Neural progenitor cell (in vitro differentiated cells): ENCODE measurements at places on chromosomes 6 and 20. TPM values are rescaled to one million over a fixed set of nuclear protein-coding genes. Genes with fewer than 3 reads are reported as not detected.

Gene FARS2
- 9.9 and 10.8 TPM in 2 replicates for total RNA-seq

Gene ULBP2
- not detected in 2 replicates for total RNA-seq

Gene CALHM5
- total RNA-seq: 0.07 and 0.09 TPM in 2 replicates

Gene C6orf58
- total RNA-seq: not detected in 2 replicates

Gene DYNLT2
- total RNA-seq: 3.3 and 4.7 TPM in 2 replicates

Gene LY6G6D
- total RNA-seq: 0.90 TPM in 1 of 2 replicates, not detected in the other

Gene BCAS1
- not detected in 2 replicates for total RNA-seq

Gene NTSR1
- 0.12 and 0.26 TPM in 2 replicates for total RNA-seq

Gene TINAG
- not detected in 2 replicates for total RNA-seq

- H3K36me3 ChIP-seq: no peaks in the 10 kb centered on the region
- DNase-seq: peak; percentile 74
- peaks cover 34% of the 10 kb centered on the region for H3K4me1 ChIP-seq
- no peaks in the 10 kb centered on the region for H3K27me3 ChIP-seq
- H3K4me3 ChIP-seq: peak overlapping the region; percentile 70
Observed at GRCh38 chr6:26272171-26272637, 92.8 kb upstream of the BTN3A2 start.

DNA sequence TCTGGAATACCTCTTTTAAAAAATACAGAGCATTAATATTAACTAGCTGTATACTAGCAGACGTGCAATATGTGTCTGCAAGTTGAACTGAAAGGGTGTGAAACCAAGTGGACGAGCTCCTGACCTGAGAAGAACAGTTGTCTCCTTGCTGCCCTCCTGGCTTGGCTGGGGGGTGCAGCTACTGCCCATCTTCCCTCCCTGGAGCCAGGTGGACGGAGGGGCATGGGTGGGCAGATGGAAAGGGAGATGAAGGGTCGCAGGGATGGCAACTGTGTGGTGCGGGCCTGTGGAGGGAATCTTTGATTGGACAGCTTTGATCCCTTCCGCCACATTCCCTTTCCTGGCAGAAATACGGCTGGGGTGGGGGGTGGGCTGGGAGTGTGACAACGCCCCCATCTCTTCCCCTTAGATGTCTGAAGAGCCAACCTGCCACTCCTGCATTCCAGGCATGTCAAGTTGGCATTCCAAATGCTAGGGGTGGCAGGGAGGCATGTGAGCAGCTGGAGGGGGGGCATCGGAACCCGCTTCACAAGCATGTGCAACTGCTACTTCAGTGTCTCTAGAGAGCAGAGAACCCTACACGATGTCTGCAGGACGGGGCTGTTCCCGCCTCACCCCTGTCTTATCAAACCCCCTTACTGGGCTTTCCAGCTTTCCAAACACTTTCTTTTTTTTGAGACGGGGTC lies 37.3 kb downstream of the SRSF3 start:
- no peaks in the 10 kb centered on the region for H3K27me3 ChIP-seq
- H3K36me3 ChIP-seq: no peaks in the 10 kb centered on the region
- H3K4me1 ChIP-seq: no peaks in the 10 kb centered on the region
- DNase-seq: no peak

- no peak overlapping the region for H3K27ac ChIP-seq
- H3K4me3 ChIP-seq: no peak overlapping the region
- H3K27me3 ChIP-seq: no peaks in the 10 kb centered on the region
- no peaks in the 10 kb centered on the region for H3K4me1 ChIP-seq
Observed at GRCh38 chr6:96465321-96465903, 56.2 kb upstream of the UFL1 start.

- no peaks in the 10 kb centered on the region for H3K27me3 ChIP-seq
- no peak overlapping the region for H3K27ac ChIP-seq
- no peak for DNase-seq
- no peak overlapping the region for H3K4me3 ChIP-seq
Observed at GRCh38 chr6:36350082-36350481, 13.4 kb upstream of the BNIP5 start.

- no peaks in the 10 kb centered on the region for H3K27me3 ChIP-seq
- no peaks in the 10 kb centered on the region for H3K36me3 ChIP-seq
- no peak overlapping the region for H3K27ac ChIP-seq
- no peaks in the 10 kb centered on the region for H3K4me1 ChIP-seq
- no peak overlapping the region for H3K4me3 ChIP-seq
- no peak for DNase-seq
Observed at GRCh38 chr20:18431206-18431605, 35.6 kb downstream of the DZANK1 start.

- no peak overlapping the region for H3K27ac ChIP-seq
- no peak overlapping the region for H3K4me3 ChIP-seq
- peaks cover 12% of the 10 kb centered on the region for H3K27me3 ChIP-seq
- peaks cover 28% of the 10 kb centered on the region for H3K4me1 ChIP-seq
- no peaks in the 10 kb centered on the region for H3K36me3 ChIP-seq
Observed at GRCh38 chr6:169933839-169934698, 182.6 kb downstream of the ERMARD start.

- no peak overlapping the region for H3K4me3 ChIP-seq
- H3K36me3 ChIP-seq: no peaks in the 10 kb centered on the region
- no peak overlapping the region for H3K27ac ChIP-seq
- peaks cover 7% of the 10 kb centered on the region for H3K4me1 ChIP-seq
Observed at GRCh38 chr6:21001736-21002135, 467.5 kb downstream of the CDKAL1 start.

- H3K4me3 ChIP-seq: no peak overlapping the region
- H3K27ac ChIP-seq: no peak overlapping the region
- H3K4me1 ChIP-seq: peaks cover 6% of the 10 kb centered on the region
- H3K27me3 ChIP-seq: no peaks in the 10 kb centered on the region
- peaks cover 7% of the 10 kb centered on the region for H3K36me3 ChIP-seq
- no peak for DNase-seq
Observed at GRCh38 chr6:158262082-158262481, 50.2 kb upstream of the TULP4 start.

GRCh38 chr6:34386316-34387137 lies 5.9 kb downstream of the NUDT3 start:
- H3K4me1 ChIP-seq: peaks cover 32% of the 10 kb centered on the region
- peak overlapping the region; percentile 22 for H3K27ac ChIP-seq
- no peaks in the 10 kb centered on the region for H3K36me3 ChIP-seq
- no peaks in the 10 kb centered on the region for H3K27me3 ChIP-seq
- no peak overlapping the region for H3K4me3 ChIP-seq

GRCh38 chr20:10428008-10428407 lies 6.0 kb downstream of the MKKS start:
- H3K36me3 ChIP-seq: no peaks in the 10 kb centered on the region
- H3K4me3 ChIP-seq: no peak overlapping the region
- H3K27ac ChIP-seq: no peak overlapping the region
- H3K4me1 ChIP-seq: peaks cover 26% of the 10 kb centered on the region
- DNase-seq: no peak

DNA sequence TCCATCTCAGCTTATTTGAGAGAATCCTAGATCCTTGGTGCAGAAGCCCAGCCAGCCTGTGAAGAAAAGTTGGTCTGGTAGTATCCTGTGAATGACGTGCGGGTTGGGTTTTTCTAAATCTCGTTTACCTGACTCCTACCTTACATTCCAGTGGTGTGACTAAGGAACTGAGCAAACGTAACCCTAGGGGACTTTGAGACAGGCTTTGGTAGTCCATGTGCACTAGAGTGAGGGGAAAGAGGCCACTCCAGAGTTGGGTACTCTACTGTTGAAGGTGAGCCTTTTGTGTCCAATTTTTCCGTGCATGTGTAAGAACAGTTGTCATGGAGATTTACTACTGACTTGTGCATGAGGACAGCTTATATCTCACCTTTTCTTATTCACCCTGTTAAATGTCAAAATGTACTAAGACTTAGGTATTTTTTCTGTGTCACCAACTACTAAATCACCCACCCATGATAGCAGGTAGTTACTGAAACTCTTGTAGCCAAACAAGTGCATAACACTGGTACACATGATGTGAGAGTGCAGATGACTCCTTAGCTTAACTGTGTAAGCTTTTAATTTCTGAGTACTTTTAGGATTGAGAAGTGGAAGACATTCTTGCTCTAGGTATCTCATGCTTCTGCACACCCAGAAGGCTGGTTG lies 26.3 kb upstream of the PLCG1 start:
- no peaks in the 10 kb centered on the region for H3K4me1 ChIP-seq
- peaks cover 34% of the 10 kb centered on the region for H3K36me3 ChIP-seq
- DNase-seq: no peak
- H3K27ac ChIP-seq: no peak overlapping the region
- no peak overlapping the region for H3K4me3 ChIP-seq

DNA sequence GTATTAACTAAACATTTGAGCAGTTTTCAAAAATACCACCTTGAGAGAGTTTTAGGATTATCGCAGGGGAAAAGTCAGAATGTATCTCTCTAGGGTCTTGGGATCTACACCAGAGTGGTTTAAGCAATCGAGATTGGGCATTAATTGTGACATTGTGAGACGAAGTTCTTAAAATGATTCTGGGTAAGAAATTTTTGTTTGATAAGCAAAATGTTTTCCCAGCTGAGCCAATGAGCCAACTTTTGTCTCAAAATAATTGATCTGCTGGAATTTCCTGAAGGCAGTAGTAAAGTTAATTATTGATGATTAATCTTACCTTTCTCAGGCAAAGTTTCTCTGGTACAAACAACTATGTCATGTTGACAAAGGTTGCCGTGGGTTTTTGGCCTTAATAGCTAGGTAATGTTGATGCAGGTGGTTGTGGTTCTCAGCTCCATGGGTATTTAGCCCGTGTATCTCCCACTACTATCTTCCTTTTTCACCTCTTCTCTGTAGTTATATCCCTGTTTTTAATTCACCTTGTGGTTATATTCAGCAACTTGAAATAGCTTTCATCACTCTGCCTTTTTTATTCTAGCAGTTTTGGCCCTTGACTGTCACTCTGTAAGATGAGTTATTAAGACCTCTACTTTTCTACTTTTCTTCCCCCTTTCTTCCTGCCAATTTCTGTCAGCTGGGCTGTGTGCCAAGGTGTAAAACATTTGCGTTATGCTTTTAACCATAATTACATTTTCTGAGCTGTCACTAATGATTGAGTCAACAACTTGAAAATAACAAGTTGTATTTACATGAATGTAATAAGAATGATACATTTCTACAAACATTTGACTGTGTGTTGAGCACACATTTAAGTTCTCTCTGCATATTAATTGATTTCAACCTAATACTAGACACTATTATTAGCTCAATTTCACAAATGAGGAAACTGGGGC lies 368.3 kb upstream of the BTBD3 start:
- no peak overlapping the region for H3K27ac ChIP-seq
- no peaks in the 10 kb centered on the region for H3K4me1 ChIP-seq
- H3K27me3 ChIP-seq: no peaks in the 10 kb centered on the region

DNA sequence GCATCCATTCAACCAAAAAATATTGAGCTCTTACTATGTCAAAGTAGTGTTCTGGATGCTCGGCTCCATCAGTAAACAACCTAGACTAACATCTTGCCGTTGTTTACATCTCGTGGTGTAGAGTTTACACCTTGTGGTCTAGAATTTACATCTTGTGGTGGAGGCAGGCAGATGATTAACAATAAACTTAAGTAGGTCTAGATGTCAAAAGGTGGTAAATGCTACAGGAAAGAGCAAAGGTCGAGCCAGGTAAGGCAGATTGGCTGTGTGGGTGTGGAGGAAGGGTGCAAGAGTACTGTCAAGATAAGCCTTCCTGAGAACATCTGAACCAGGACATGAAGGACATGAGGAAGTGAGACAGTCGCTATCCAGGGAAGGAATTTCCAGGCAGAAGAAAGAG lies 88.4 kb upstream of the ESR1 start:
- H3K4me3 ChIP-seq: no peak overlapping the region
- no peaks in the 10 kb centered on the region for H3K4me1 ChIP-seq
- DNase-seq: no peak
- no peaks in the 10 kb centered on the region for H3K27me3 ChIP-seq
- H3K36me3 ChIP-seq: no peaks in the 10 kb centered on the region

GRCh38 chr20:37961066-37961465 lies 58.1 kb downstream of the VSTM2L start:
- H3K4me3 ChIP-seq: no peak overlapping the region
- H3K36me3 ChIP-seq: no peaks in the 10 kb centered on the region
- peaks cover 13% of the 10 kb centered on the region for H3K4me1 ChIP-seq
- H3K27ac ChIP-seq: no peak overlapping the region

DNA sequence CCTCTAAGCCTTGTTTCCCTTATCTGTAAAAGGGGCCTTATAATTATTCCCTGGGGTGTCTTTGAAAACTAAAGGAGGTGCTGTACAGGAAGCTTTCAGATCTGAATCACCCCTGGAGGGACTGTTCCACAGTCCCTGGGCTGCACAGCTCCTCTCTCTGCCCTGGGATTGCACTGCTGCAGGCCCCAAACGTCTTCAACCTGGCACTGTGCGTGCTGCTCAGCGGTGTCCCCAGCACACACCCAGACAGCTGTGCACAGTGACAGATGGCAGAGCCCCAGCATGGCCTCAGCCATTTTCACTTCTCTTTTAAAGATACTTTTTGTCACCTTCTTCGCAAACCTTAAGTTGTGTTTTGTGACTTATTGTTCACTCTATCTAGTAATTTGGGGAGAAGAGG lies 50.7 kb upstream of the INSM1 start:
- no peaks in the 10 kb centered on the region for H3K36me3 ChIP-seq
- no peaks in the 10 kb centered on the region for H3K27me3 ChIP-seq
- no peak for DNase-seq
- H3K4me1 ChIP-seq: no peaks in the 10 kb centered on the region
- no peak overlapping the region for H3K27ac ChIP-seq

DNA sequence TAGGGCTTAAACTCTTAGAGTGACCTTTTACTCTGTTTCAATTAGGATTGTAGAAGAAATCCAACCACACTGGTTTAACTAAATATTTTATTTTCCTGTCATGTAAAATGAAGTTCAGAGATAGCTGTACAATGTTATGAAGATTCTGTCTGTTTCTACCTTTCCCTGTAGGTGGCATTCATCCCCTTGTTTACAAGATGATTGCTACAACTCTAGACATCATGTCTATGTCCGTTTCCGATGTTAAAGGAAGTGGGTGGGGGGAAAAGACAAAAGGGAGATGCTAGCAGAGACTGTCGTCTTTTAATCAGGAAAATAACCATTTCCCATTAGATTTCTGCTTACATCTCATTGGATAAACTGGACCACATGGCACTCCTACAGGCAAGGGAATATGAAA lies 30.9 kb upstream of the RIMS1 start:
- DNase-seq: no peak
- H3K4me3 ChIP-seq: no peak overlapping the region
- H3K36me3 ChIP-seq: no peaks in the 10 kb centered on the region

DNA sequence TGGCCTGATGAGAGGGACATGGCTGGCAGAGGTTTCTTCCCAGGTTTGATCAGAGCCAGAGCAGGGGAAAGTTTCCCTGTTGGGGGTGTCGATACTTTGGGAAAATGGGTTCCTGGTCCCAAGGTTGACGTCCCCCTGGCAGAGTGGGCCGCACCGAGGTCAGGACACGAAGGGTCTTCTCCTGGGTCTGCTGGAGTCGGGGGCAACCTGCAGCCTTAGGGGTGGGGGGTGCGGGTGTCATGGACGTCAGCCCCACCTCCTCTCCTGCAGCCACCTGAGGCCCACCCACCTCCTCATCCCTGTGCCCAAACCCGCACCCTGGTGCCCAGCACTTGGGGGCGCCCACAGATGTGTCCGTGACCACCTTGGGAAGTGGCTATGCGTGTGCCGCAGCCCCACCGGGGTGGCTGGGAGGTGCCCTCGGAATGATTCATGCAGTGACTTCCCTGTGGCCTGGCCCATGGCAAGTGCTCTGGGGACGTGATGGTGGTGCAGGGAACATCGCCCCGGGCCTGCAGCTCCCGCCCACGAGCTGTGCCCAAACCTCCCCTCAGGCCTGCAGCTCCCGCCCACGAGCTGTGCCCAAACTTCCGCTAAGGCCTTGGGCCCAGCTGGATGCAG lies 64.9 kb downstream of the YTHDF1 start:
- H3K4me3 ChIP-seq: no peak overlapping the region
- H3K36me3 ChIP-seq: peaks cover 8% of the 10 kb centered on the region
- no peak overlapping the region for H3K27ac ChIP-seq
- no peaks in the 10 kb centered on the region for H3K27me3 ChIP-seq

- no peak overlapping the region for H3K4me3 ChIP-seq
- H3K36me3 ChIP-seq: no peaks in the 10 kb centered on the region
- no peaks in the 10 kb centered on the region for H3K4me1 ChIP-seq
- DNase-seq: no peak
- no peak overlapping the region for H3K27ac ChIP-seq
- no peaks in the 10 kb centered on the region for H3K27me3 ChIP-seq
Observed at GRCh38 chr6:7762760-7763159, 36.9 kb downstream of the BMP6 start.
